ENCODE measurements at places on chromosomes 5 and 9.

GRCh38 chr9:130368631-130369103 lies 76.1 kb upstream of the ASS1 start:
- DNase-seq: no peak

DNA sequence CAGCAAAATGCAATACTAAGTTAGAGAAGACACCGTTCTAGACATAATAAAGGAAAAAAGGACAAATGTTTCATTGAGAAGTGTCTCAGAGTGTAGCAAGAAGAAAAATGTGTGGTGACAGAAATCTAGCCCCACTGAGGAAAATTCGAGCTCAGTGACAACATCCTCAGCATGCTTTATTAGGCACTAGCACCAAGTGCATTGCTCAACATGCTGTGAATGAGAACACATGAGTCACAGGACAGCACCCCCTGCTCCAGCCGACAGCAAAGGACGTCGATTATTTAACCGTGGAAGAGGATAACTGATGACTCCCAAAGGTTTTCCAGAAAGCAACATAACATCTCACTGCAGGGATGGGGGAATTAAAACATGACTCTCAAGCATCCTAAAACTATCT lies 182.7 kb downstream of the GNAQ start:
- DNase-seq: no peak

DNA sequence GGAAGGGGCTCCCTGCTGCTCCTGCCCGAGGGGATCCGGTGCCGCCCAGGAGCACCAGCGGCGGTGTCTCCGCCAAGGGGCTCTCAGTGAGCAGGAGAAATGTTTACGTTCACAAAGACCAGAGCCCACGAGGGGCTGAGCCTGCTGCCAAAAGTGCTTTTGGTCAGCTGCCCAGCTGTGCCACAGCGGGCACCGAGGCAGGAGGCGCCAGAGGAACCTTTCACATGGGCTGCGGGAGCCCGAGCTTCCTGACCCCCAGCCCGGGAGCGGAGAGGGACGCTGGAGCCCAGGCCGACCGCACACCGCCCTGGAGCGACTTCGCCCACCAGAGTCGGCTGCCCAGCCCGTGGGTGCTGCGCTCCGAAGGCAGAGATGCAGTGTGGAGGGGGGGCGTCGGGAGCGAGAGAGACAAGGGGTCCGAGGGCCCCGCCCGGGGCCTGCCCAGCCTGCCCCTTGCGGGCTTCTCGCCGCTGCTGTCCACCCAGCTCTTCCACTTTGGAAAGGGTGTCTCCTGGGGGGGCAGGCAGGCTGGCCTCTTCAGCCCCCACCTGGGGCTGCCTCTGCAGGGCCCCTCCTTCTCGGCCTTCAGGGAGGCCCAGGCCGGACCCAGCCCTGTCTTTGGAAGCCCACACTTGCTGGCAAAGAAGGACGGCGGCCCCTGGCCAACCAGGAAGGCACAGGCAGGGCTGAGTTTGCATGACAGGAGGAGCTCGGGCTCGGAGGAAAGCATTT lies 7.9 kb downstream of the PPP1R26 start:
- no peak for DNase-seq

DNA sequence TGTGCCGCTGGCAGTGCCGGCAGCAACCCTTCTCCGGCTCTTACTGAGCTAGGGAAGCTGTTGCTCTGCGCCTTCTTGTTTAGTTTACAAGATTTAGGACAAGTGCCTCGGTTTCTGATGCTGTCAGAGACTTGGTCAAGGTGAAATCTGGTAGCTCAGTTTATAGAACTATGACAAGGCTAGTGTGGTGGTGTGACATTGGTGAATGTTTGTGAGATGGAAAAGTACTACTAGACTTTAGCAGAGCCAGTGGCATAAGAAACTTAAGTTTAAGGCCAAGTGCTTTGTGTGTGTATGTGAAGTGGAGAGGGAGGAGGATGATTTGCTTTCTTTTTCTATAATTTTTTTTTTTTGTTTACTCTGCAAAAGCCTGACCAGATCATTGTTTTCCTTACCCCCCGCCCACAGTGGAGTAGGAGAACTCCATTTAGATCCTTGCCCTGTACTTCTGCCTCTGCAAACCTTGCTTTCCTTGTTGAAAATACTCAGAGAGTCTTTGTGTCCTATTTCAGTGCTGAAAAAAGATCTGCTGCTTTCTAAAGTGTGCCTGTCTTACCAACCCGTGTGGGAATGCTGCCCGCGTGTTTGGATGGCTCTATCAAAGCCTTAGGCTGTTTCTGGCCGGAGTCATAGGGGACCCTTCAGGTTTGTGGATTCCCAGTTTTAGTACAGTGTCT lies 75.9 kb downstream of the TRIO start:
- DNase-seq: no peak

DNA sequence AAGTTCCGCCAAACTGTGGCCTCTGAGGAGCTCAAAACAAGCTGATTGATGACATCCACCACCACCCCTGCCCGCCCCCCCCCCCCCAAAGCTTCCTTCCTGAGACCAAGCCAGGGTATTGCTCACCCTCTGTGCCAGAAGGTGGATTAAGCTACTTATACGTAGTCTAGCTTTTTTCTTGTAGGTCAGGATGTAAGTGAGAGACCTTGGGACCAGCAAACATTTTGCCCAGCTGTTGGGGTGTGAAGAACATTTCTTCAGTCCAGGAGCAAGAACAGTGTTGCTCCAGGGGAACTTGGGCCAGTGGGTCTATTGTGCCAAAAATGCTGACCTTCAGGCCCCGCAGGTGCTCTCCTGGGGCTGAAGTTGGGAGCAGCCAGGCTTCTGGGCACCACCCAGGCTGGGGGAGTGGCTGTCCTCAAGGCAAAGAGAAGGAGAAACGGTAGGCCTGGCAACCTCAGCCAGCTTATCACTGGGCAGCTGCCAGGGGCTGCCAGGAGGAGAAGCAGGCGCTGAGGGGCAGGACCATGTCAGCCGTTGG lies 18.0 kb downstream of the NEURL1B start:
- no peak for DNase-seq

DNA sequence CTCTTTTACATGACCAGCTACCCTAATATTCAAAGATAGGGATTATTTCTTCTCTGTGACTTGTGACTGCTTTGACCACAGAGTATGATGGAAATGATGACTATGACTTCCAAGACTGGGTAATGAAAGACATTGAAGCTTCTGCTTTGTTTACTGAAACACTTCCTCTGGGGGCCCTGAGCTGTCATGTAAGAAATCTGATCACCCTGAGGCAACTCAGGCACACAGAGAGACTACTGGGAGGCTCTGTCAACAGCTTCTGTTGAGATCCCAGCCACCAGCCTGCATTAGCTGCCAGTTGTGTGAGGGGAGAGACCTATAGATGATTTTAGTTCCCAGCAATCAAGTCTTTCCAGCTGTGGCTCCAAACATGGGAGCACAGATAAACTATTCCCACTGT lies 76.5 kb downstream of the KCTD16 start:
- DNase-seq: no peak

- DNase-seq: no peak
Observed at GRCh38 chr9:136437839-136438547, 1.7 kb downstream of the INPP5E start.

- no peak for DNase-seq
Observed at GRCh38 chr5:173191561-173191960, 43.4 kb downstream of the NKX2-5 start.

DNA sequence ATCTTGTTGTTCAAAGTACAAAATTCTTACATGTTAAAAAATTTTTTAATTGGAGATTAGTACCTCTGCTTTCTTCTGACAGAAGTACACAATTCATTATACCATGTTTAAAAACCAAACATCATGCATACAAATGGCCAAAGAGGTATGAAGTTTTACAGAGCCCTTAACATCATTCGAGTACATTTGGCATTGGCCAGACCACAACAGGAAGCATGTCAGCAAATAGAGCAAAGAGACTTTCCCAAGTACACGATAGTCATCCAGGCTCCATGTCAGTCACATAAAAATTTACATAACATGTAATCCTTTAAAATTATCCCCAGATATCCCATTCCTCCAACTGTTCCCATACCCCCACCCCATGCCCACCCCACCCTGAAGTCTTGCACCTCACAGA lies 22.5 kb downstream of the HMGCS1 start:
- DNase-seq: no peak

GRCh38 chr5:158977642-158978041 lies 122.1 kb downstream of the EBF1 start:
- no peak for DNase-seq

- DNase-seq: no peak
Observed at GRCh38 chr9:88196142-88196790, 58.0 kb upstream of the SPATA31C2 start.

GRCh38 chr9:122217640-122218039 lies 11.1 kb downstream of the LHX6 start:
- no peak for DNase-seq

DNA sequence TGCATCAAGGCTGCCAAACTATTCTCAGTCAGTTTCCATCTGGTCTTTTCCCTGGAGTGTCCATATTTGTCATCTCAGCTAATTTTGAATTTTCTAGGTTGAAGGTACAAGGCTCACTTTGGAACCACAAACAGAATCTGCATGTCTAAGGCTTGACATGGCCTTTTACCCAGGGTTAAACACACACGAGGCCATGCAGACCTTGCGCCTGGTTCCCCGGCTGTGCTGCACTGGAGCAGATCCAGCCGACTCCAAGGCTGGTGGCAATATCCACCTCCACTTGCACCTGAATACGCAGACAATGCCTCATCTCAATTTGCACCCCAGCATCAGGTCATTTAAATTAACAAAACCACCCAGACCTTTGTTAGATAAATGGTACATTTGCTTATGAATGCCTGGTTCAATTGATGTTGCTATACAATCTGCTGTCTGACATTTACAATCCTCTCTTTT lies 276.2 kb downstream of the HSPA4 start:
- DNase-seq: no peak

DNA sequence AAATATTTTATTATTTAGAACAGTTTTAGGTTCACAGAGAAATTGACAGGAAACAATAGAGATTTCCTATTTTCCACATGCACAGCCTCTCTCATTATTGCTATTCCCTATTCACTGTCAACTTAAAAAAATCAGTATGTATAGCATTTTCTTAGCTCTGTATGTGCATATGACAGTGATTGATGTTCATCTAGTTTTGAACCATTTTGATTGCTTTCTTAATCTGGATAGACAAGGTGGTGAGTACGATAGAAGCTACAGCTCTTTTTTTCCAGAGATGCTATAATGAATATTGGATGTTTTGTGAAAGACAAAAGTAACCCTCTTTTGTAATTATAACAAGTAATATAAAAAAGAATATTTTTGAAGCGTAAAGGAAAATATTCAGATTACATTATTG lies 201.2 kb upstream of the ARRDC3 start:
- DNase-seq: no peak

GRCh38 chr5:91151947-91152346 lies 231.2 kb downstream of the ARRDC3 start:
- no peak for DNase-seq

DNA sequence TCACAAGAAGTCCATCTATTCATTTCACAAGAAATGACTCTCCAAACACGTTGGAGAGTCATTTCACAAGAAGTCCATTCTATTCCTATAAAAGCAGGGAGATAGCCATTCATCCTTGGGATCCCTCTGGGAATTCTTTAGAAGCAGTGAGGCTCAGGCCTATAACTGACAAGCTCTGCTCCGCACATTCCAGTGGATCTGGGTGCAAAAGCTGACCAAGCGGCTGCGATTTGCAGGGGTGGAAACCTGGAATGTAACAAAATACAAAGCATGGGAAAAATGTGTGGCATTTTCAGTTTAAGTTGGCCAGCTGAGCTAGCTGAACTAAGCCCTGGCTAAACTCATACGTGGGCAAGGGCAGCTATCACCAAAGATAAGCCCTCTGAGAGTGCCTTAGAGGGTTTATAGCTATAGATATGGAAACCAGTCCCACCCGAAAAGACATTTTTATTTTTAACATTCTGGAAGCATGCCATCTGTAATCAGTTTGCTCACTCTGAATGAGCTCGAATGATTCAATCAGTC lies 8.7 kb downstream of the TAS2R1 start:
- no peak for DNase-seq

- DNase-seq: no peak
Observed at GRCh38 chr5:178670351-178670885, 43.6 kb upstream of the CLK4 start.

DNA sequence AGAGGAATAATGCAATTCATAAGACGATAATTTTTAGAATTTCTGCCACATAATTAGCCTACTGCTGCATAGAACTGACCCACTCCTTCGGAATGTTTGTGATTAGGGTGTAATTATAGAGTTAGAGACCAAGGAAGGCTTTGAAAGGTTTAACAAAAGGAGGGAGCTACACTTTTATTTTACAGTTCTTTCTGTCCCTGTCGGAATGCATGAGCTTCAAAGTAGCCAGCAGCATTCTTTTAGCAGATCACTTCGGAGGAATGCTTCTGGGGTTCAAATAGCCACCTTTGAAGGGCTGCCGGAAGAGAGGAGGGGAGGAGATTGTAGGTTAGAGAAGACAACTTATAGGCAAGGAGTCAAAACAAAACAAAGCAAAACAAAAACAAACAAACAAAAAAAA lies 168.1 kb downstream of the GRIA1 start:
- DNase-seq: no peak

GRCh38 chr5:99314721-99315120 lies 385.9 kb upstream of the CHD1 start:
- DNase-seq: no peak

DNA sequence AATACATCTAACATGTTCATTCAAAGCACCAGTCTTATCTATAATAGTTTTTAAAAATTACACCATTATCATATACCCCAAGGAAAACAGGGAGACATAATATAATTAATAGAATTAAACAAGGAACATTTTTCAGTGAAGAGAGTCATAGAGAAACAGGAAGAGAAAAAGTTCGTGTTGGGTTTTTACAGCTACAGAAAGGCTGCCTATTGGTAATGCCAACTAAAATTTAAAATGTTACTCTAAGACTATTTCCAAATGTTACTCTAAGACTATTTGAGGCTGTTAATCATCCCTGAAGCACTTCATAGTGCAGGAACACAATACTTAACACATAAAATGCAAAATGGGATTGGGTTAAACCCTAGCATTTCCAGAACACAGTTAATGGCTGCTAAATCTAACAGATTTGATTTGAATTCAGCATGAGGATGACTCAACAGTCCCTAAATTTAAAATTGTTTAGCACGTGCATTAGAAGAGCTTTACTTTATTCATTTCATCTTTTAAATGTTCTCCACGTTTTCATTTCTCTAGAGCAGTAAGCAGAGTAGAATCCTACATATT lies 54.5 kb downstream of the OXCT1 start:
- no peak for DNase-seq

DNA sequence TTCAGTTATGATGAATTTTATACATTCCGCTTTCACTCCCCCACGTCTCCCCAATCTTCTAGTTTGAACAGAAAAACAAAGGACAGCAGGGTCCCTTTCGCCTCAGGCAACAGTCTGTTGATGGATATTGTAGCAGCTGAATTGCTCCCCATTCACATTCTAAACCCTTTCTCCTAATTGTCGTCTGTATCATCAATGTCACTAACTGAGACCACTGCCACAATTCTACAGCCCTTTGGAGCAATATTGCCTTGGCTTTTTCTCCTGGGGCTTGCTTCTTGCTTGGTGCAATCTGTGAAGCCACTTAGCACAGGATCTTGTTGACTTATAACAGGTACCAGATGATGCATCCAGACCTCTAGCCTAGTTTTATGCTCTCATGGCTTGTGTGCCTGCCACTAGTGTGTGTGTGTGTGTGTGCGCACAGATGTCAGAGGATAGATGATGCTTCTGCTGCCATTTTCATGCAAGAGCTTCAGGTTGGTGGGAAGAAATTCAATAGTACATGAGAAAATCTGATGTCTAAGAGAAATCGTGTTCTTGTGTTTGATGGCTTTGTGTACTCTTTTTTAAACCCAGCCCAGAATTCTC lies 195.2 kb upstream of the ISL1 start:
- no peak for DNase-seq

Measured in stimulated activated CD4-positive, alpha-beta T cell treated with anti-CD3 and anti-CD28 coated beads, Interleukin-15, amount 100 ng/mL, for 1 hour (primary cell).